ENCODE measurements at places on chromosomes 4 and X.

DNA sequence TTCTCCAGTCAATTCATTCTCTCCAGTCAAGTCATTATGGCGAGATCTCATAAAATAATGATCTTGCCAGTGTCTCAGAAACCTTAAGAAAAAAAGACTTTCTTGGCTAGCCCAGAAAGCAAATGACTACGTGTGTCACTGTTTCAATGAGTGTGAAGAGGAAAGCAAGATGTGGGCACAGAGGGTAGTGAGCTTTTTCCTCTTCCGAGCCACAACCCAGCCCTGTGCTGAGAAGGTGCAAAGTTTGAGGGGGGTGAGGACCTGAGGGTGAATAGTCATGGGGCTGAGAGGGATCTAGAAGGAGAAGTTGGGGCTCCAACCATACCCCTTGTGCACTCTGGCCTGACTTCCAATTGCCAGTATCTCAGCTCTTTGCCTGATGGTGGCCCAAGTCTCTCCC, 85.6 kb upstream of the EGFL6 start:
- no peaks in the 10 kb centered on the region for H3K27me3 ChIP-seq
- H3K4me1 ChIP-seq, result peaks cover 21% of the 10 kb centered on the region
- no peak for DNase-seq
- H3K36me3 ChIP-seq, result no peaks in the 10 kb centered on the region
- no peak overlapping the region for H3K27ac ChIP-seq

DNA sequence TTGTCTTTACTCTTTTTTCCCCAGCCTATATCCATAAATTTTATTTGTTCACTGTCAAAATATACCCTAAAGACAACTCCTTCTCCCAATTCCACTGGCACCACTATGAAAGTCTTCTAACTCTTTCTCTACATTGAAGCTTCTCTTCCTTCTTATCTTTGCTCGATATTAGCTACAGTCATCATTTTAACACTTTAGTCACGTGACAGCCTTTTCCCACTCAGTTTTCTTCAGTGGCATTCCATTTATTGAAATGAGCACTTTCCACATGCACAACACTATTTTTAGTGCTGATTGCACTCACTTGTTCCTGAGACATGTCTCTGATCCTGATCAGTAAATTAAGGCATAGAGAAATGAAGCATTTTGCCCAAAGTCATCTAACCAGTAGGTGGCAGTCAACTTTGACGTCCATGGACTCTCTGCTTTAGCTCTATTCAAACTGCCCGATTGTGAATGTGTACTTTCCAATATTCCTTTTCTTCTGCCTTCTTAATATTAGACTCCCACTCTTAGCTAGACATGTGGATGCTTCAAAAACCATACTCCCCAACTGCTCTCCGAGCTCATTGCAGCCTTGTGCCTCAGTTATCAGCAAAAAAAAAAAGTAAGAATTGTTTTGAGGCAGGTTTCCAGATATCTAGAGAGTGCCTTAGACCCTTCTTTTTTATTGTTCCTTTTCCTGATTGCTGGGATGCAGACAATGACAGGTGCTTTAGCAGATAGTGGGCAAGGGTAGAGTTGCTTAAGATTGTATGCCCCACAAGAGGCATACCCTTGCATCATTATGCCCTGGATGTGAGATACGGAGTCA, 394.4 kb upstream of the ADGRL3 start:
- H3K27ac ChIP-seq, result no peak overlapping the region
- H3K27me3 ChIP-seq, result no peaks in the 10 kb centered on the region
- no peaks in the 10 kb centered on the region for H3K36me3 ChIP-seq
- H3K4me3 ChIP-seq, result no peak overlapping the region
- no peaks in the 10 kb centered on the region for H3K4me1 ChIP-seq

DNA sequence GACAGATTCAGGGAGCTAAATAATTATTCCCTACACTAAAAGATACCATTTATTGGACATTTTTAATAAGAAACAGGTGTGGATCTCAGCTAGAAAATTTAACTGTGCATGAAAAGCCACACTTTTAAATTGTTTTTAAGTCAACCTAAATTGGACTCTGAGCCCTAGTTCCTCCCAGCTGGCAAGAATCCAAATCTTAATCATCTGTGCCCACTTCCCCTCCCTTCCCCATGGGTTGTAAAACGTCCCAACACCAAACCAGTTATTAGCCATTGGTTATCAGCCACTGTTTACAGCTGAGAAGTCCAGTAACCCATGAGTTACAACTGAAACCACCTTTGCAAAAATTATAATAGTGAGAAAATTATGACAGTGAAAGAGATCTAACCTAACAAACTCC, 125.6 kb upstream of the S100G start:
- no peak for DNase-seq
- H3K27ac ChIP-seq, result no peak overlapping the region
- no peaks in the 10 kb centered on the region for H3K27me3 ChIP-seq
- H3K36me3 ChIP-seq, result no peaks in the 10 kb centered on the region
- no peak overlapping the region for H3K4me3 ChIP-seq
- no peaks in the 10 kb centered on the region for H3K4me1 ChIP-seq

DNA sequence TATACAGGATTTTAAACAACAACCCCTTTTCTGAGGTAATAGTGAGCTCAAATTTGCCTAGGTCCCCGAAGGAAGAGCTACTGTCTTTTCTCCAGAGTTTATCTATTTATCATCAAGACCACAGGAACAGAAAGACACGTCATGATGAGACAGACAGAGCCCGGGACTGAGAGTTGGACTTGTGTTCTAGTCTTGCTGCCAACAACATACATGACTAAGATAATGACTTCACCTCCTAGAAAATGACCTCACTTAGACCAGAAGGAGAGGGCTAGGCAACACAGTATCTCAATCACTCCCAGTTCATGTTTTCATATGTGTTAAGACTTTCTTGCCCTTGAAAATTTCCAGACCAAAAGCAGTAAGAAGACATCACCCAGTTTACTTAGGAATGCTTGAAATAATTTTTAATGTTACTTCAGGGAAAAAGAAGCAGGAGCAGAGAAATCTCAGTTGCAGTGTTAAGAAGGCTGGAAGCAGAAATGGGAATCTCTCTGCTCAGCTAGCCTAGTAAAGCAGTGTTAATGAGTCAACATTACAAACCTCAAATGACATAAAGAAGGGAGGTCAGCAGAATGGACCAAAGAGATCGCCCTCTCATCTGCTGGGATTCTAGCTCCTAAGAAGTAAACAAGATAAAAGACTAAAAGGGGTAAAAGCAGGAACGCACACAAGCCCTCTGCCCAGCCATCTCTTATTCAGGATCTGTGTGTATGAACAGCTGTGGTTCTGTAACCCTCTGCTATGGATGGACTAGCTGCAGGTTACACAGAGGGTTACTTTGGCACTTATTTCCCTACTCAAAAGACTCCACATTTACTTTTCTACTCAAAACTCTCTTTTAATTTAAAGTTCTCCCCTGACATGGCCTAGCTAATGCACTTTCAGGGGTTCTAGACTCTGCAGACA, 24.8 kb downstream of the PDGFC start:
- peak overlapping the region; percentile 66 for H3K27ac ChIP-seq
- peaks cover 68% of the 10 kb centered on the region for H3K4me1 ChIP-seq
- no peaks in the 10 kb centered on the region for H3K36me3 ChIP-seq
- H3K4me3 ChIP-seq, result no peak overlapping the region
- no peaks in the 10 kb centered on the region for H3K27me3 ChIP-seq

DNA sequence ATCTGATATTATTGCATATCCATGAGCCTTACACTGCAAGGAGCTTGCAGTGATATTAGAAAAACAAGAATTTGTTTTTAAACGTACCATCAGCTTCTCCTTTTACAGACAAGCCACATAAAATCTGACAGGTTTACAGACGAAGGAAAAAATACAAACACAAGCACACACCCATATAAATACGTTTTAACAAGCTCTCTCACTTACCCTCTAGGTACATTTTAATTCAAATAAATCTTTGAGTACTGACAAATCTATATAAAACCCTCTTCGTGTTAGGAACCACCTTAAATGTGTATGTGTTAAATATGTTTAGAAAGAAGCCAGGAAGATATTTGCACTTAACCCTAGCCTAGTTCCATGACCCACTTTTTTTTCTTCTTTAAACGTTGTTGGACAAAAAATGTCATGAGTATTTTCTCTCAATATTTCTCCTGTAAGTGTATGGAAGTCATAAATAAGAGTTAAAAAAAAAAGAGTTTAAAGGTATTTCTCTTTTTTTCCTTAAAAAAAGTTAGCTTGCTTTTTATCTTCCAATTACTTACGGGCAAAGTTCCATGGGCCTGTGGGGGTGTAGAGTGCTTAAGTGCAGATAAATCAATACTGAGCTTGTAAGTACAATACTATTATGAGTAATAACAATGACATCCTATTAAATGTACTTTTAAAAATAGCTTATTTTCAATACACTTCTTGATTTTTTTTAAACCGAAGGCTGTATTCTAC, 1.5 kb downstream of the ARAP2 start:
- DNase-seq, result no peak
- peak overlapping the region; percentile 90 for H3K4me3 ChIP-seq
- H3K27me3 ChIP-seq, result peaks cover 13% of the 10 kb centered on the region
- H3K36me3 ChIP-seq, result no peaks in the 10 kb centered on the region
- peak overlapping the region; percentile 98 for H3K27ac ChIP-seq

DNA sequence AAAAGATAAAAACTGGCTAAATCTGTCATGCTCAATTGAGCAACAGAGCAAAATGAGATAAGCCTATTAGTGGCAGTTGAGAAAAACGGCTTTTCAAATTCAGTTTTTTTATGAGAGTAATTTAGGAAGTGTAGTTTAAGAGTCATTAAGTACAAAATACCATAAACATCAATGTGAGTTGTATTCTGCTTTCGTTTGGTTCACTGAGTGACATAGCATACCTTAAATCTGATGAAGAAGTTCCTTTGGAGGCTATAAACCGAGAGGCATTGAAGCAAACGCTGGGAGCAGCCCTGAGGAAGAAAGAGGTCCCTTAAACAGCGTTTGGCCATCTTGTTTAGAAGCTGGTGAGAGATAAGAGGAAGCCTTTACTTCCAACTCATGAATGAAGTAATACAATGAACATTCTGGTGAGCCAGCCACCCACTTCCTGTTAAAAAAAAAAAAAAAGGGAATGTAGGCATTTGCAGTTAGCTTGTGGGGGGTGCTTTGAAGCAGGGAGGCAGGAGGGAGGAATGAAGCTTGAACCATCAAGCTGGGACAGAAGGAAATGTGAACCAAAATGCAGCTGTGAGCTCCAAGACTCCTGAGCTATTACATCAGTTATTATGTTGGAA, 132.3 kb downstream of the ZNF330 start:
- H3K4me3 ChIP-seq, result no peak overlapping the region
- DNase-seq, result no peak
- H3K36me3 ChIP-seq, result no peaks in the 10 kb centered on the region
- H3K4me1 ChIP-seq, result peaks cover 20% of the 10 kb centered on the region
- H3K27ac ChIP-seq, result no peak overlapping the region
- H3K27me3 ChIP-seq, result no peaks in the 10 kb centered on the region

DNA sequence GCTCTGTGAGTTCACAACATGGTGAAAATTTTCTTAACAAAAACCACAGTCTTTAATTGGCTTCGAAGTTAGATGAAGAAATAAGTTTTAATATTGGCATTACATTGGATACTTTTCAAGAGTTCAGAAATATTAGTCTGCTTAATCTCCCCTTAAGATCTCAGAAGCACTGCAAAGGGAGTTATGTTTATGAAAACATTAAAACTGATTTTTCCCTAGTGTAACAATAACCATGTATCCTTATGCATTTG, 1.5 kb downstream of the SETD7 start:
- no peak for DNase-seq
- H3K27me3 ChIP-seq, result peaks cover 13% of the 10 kb centered on the region
- H3K27ac ChIP-seq, result peak overlapping the region; percentile 94
- H3K4me3 ChIP-seq, result peak overlapping the region; percentile 86

GRCh38 chr4:11424000-11424399, 4.7 kb downstream of the HS3ST1 start:
- no peak overlapping the region for H3K4me3 ChIP-seq
- no peaks in the 10 kb centered on the region for H3K36me3 ChIP-seq
- no peak for DNase-seq
- H3K27ac ChIP-seq, result peak overlapping the region; percentile 1
- H3K27me3 ChIP-seq, result no peaks in the 10 kb centered on the region

GRCh38 chr4:69748173-69748572, 12.2 kb downstream of the SULT1B1 start:
- H3K36me3 ChIP-seq, result no peaks in the 10 kb centered on the region
- H3K27me3 ChIP-seq, result no peaks in the 10 kb centered on the region
- DNase-seq, result no peak
- no peaks in the 10 kb centered on the region for H3K4me1 ChIP-seq

- no peaks in the 10 kb centered on the region for H3K4me1 ChIP-seq
- no peak for DNase-seq
- H3K27me3 ChIP-seq, result no peaks in the 10 kb centered on the region
- no peaks in the 10 kb centered on the region for H3K36me3 ChIP-seq
Measured at GRCh38 chr4:84309191-84309590, 189.9 kb downstream of the NKX6-1 start.

DNA sequence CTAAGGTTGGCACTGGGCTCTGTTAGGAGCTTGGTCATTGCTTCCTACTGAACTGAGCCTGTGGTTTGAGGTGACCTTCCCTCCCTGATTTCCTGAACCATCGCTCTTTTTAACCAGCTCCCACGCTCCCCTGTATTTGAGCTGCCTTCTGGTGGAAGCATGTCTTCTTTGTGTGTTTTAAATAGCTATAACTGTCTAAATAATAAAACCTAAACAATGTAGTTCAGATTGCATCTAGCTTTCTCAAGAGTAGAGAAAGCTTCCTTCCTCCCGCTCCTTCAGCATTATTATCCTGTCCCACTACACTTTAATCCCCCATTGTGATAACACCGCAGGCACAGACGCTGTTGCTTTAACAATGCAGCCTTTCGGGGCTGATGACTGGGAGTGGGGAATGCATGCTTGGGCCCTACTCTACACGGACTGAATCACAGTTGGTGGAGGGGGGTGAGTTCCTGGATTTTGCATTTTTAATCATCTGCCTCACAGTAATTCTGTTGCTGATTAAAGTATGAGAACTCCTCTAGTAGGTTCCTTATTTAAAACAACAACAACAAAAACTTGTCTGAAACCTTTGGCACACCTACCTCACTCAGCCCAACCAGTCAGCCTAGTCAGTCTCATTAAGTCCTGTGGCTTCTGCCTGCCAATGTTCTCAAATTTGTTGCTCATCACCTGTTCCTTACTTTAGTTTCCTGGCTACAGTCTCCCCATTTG, 6.6 kb downstream of the SMS start:
- no peak for DNase-seq
- no peaks in the 10 kb centered on the region for H3K27me3 ChIP-seq
- H3K27ac ChIP-seq, result peak overlapping the region; percentile 46

GRCh38 chr4:7752649-7753048, 187.0 kb downstream of the AFAP1 start:
- H3K27ac ChIP-seq, result no peak overlapping the region
- H3K4me1 ChIP-seq, result peaks cover 9% of the 10 kb centered on the region

- no peak for DNase-seq
- H3K4me1 ChIP-seq, result no peaks in the 10 kb centered on the region
- H3K36me3 ChIP-seq, result no peaks in the 10 kb centered on the region
- no peaks in the 10 kb centered on the region for H3K27me3 ChIP-seq
- H3K4me3 ChIP-seq, result no peak overlapping the region
Measured at GRCh38 chr4:125663896-125664767, 349.4 kb downstream of the FAT4 start.

GRCh38 chr4:153616006-153616555, 68.0 kb upstream of the TLR2 start:
- H3K4me1 ChIP-seq, result no peaks in the 10 kb centered on the region
- H3K27ac ChIP-seq, result no peak overlapping the region
- H3K27me3 ChIP-seq, result no peaks in the 10 kb centered on the region
- peaks cover 3% of the 10 kb centered on the region for H3K36me3 ChIP-seq
